ENCODE measurements at places on chromosomes 3 and 15.
A peak's percentile ranks its signal among the peaks of the same experiment; 100 is the strongest.

DNA sequence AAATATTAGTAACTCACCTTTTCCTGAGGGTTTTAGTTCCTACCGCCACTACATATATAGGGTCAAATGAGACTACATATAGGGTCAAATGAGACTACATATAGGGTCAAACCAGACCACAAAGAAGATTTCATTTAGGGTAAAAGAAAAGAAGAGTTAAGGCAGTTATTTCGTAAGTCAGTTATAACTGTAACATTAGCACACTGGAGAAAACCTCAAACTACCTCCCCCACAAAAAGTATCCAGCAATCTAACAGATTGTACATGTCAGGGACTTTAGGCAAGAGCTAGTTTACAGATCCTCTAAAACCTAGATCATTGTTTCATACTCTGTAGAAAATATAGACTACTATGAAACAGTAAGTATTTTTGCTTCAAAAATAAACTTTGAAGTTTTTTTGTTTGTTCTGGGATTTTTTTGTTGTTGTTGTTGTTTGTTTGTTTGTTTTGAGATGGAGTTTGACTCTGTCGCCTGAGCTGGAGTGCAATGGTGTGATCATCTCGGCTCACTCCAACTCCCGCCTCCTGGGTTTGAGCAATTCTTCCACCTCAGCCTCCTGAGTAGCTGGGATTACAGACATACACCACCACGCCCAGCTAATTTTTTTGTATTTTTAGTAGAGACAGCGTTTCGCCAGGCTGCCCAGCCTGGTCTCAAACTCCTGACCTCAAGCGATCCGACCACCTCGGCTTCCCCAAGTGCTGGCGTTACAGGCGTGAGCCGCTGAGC, 92.4 kb upstream of the CGNL1 start:
- peak; percentile 52 for DNase-seq

DNA sequence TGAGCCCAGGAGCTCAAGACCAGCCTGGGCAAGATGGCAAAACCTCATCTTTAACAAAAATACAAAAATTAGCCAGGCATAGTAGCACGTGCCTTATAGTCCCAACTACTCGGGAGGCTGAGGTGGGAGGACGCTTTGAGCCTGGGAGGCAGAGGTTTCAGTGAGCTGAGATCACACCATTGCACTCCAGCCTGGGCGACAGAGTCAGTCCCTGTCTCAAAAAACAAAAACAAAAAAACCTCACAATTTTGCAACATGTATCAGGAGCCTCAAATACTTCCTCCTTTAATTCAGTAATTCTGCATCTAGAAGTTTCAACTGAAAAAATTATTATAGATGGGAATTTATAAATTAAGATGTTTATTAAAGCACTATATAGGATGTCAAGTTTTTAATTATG, 1.1 kb downstream of the MRPL47 start:
- DNase-seq: peak; percentile 55

DNA sequence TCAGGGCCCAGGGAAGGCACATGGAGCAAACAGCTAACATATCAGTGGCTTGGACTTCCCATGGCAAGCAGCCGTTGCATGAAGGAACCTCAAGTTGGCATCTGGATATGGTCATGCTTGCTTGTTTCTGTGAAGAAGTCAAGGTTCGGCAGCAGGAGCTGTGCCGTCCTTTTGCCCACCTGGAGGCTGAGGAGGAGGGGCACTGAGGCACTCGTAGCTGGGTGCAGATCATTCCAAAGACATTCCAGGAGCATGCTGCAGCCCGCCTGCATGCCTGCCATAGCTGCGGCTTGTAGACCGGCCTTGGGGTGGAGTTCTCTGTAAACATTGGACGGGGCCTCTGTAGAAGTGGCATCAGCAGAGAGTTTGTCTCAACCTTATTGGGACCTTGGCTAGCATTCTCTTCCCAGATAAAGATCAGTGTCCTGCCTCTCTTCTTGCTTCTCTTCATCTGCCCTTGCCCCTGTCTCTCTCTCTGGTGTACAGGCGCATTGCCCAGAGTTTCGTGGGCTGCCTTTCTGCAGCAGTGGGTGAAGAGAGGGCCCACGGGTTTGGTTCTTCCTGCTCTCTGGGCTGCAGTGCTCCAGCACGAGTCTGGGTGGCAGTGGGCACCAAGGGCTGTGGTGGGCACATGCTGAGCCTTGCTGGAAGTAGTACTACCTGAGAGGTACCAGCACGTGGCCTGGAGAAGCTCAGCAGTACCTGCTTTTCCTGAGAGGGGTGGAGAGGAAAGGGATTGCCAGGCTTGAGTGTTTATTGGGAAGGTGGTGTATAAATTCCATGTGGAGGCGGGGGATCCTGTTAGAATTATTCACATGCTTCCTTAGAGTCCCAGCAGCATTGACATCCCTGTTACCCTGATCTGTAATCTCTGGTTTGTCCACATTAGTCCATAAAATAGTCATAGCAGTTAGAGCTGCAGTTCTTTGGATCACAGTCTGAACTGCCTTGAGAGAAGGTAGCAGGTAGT, 49.4 kb downstream of the CHCHD6 start:
- DNase-seq: no peak

DNA sequence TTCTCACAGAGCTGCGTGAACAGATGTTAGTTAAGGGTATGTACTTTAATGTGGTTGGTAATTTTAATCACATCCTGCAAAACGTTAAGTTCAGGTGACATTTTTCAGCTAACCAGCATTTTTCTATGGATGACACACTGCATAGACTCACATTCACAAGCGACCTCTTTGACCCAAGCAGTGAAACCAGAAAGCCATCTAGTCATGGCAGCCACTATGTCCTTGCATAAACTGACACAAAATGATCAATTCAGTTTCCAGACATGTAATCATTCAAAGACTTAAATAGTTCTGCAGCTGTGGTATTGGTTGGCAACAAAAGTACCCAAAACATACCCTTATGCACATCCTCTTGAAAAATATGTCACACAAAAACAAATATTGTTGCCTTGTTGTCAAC, 7.4 kb upstream of the CAPN7 start:
- no peak for DNase-seq

- DNase-seq: no peak
Observed at GRCh38 chr3:116270056-116270455, 175.2 kb downstream of the LSAMP start.

- no peak for DNase-seq
Observed at GRCh38 chr15:49824775-49825099, 203.9 kb downstream of the DTWD1 start.

GRCh38 chr3:139198929-139199328, 144.9 kb upstream of the MRPS22 start:
- DNase-seq: no peak
